ENCODE measurements at places on chromosomes 7 and 10. TPM values are rescaled to one million over a fixed set of nuclear protein-coding genes. Genes with fewer than 3 reads are reported as not detected.

Gene ANKRD2
- not detected for total RNA-seq

Gene NEUROD6
- total RNA-seq: not detected

DNA sequence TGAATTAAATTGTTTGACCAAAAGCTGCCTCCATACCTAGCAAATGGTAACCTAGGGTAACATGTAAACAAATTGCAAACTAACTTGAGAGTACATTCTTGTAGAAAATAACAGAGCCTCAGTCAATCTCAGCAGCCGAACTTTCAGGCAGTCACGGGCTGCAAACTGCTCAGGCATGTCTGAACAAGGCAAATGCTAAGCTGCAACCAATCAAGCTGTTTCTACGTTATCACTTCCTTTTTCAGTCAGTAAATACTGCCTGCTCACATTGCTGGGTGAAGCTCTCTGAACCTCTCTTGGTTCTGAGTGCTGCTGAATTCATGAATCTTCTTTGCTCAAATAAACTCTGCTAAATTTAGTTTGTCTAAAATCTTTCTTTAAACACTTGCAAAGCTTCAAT lies 1212.4 kb downstream of the SORCS1 start:
- no peak overlapping the region for H3K4me3 ChIP-seq
- no peaks in the 10 kb centered on the region for H3K27me3 ChIP-seq

DNA sequence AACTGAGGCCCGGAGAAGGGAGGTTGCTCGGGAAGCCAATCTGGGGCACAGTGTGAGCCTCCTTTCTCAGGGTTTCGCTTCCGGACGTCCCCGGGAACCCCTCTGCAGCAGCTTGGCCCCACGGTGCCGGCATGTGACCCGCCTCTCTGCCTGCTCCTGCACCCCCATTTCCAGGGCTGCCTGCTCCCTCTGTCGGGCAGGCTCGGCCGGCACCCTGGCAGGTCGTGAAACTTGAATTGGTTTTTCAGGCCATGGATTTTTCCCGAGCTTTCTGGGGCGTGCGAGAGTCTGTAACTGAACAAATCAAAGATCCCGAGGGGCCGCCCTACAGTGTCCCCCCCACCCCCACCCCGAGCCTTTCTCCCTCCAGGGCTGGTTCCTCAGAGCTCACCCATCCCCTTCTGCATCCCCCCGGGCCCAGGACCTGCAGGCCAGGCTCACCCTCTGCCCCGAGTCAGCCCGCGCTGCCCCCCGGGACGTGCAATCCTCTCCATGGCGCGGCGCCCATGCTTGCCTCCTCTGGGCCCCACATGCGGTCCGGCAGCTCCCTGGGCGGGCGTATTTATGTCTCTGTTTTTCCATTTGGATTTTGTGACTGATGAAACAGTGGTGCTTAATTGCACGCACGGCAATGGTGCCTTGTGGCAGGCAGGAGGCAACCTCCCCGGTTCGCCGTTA lies 58.1 kb downstream of the UNCX start:
- no peak overlapping the region for H3K27ac ChIP-seq
- peak overlapping the region; percentile 59 for H3K4me3 ChIP-seq
- peaks cover 4% of the 10 kb centered on the region for H3K4me1 ChIP-seq
- H3K36me3 ChIP-seq: no peaks in the 10 kb centered on the region
- peak; percentile 16 for DNase-seq
- H3K27me3 ChIP-seq: peaks cover 42% of the 10 kb centered on the region

DNA sequence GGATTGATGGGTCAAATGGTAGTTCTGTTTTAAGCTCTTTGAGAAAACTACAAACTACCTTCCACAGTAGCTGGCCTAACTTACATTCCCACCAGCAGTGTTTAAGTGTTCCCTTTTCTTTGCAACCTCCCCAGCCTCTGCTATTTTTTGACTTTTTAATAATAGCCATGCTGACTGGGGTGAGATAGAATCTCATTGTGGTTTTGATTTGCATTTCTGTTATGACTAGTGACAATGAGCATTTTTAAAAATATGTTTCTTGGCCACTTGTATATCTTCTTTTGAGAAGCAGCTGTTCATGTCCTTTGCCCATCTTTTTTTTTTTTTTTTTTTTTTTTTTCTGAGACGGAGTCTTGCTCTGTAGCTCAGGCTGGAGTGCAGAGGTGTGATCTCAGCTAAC lies 155.2 kb upstream of the BMPER start:
- H3K27ac ChIP-seq: no peak overlapping the region
- no peaks in the 10 kb centered on the region for H3K4me1 ChIP-seq
- no peak overlapping the region for H3K4me3 ChIP-seq
- no peaks in the 10 kb centered on the region for H3K27me3 ChIP-seq
- no peak for DNase-seq

DNA sequence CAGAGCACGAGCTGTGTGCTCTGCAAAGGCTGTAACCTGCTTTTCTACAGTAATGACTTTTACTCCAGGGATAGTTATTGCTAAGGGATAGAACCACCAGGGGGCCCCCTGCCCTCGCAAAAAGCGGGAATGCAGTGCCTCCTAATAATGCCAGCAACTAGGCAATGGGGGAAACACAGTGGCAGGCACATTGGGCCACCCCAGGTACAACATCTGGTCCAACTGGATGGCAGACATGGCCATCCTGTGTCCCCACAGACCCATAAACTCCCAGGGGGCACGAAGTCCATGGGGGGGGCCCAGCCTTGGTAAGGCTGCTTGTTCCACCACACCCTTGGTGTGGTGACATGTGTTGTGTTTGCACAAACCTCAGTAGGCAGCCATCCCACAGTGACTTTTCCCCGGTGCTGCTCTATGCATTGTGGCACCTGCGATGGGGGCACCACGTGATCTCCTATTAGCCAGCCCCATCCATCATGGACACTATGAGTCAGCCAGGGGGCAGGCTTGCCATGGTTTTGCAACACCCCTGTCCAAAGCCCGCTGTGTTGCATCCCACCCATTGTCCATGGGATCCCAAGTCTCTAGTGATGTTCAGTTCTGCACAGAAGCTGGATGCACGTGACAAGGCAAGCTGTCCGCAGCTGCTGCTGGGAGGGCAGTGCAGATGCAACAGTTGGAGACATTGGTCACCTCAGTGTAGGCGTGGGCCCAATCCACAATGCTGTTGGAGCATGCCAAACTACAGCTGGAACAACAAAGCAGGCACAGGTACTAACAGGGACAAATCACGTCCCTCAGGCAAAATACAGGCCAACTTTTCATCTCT lies 84.0 kb downstream of the ANLN start:
- peaks cover 3% of the 10 kb centered on the region for H3K27me3 ChIP-seq
- no peak overlapping the region for H3K4me3 ChIP-seq
- peaks cover 20% of the 10 kb centered on the region for H3K4me1 ChIP-seq
- peaks cover 2% of the 10 kb centered on the region for H3K36me3 ChIP-seq
